ENCODE measurements at places on chromosomes 2 and 18.

DNA sequence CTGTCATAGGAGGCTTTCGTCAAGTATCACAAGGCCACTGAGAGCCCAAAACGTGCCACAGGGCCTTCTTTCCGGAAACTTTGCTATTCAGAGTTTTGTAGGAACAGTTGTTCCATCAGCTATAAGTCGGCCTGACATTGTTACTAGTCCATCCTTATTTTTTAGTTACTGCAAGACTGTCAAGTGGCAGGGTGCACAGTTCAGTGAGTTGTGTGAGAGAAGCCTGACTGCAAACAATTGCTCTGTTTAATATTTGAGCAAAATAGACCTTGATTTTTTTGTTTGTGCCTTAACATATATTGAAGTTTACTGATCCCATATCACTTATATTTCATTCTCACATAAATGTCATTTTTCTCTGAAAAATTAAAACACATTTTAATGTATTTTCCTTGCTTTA, 110.1 kb downstream of the GALNT1 start:
- DNase-seq, result no peak

DNA sequence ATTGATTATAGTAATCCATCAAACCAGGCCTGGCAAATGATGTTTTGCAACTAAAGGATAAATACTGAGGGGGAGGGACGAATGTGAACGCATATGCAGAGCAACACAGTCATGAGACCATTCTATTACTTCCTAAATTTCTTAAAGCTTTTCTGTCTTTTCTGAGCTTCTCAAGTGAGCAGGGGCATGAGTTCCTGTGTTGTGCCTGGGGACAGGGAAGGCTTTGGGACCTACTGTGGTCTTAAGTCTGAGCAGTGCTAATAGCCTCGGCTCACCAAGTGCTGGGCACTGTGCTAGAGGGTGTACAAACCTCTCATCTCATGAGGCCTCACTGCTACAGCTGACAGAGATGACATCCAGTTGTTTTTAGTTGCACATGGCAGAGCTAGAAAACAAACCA, 182.4 kb downstream of the NEDD4L start:
- DNase-seq, result no peak

GRCh38 chr2:37569986-37570679, 101.3 kb downstream of the CDC42EP3 start:
- no peak for DNase-seq

DNA sequence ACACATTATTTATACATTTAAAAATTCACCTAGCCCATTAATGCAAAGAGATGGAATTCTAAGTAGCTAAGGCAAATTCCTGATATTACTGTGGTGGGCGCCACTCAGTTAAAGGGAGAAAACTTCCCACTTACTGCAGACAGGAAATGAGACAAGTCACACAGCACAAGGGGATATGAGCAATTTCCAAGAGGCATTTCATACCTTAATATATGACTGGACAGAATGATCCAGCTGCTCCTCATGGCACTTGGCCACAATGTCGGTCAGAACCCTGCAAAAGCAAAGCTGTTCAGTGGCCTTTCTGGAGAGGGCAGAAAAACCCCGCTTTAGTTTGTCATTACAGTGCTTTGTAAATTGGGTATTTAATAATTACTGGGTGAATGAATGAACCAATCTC, 121.4 kb upstream of the CCDC195 start:
- no peak for DNase-seq

GRCh38 chr2:205403244-205403825, 279.0 kb upstream of the NRP2 start:
- no peak for DNase-seq

DNA sequence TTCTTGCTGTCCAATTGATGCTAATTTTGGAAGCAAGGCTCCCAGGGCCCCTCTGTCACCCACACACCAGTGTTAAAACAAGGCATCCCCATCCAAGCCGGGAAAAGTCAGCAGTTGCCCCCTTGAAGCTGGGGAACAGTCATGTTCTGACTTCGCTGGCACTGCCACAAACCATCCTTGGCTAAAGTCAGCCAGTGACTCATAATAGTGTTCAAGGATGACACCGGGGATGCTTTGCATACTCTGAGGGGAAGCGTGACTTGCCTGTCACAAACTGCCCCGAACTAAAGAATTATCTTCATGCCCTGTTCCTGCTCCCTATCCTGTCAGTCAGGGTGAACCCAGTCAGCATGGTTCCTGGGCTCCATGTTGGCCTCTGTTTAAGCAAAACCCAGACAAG, 37.0 kb downstream of the TGFA start:
- no peak for DNase-seq

DNA sequence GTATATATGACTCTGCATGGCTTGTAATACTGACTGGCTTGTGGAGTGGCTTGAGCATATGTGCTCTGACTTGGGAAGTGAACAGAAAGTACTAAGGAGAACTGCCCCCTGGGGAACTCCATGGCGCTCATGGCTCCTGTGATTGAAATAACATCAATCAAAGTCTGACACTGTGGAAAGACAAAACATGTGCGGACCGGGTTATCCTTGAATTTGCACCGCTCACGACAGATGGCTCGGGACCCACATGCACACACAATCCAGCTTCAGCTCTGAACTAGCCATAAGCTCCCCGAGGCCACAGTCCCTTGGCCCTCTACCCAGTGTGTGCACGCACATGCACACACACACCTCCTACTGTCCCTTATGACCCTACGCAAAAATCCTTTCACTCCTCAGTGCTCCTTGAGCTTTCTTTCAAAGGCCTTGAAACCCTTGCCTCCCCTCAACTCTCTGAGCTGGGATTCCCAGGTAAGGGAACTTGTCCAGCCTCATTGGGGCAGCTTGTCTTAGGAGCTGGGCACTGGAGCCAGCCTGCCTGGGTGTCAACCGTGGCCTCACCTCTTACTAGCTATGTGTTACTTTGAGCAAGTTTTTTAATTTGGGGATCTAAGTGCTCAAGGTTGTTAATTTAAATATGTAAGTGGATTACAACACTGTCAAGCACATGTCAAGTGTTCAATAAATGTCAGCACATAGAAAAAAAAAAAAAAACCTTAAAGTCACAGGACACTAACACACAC, 43.6 kb downstream of the MRPS5 start:
- no peak for DNase-seq

- no peak for DNase-seq
Observed at GRCh38 chr18:27213123-27213717, 28.1 kb upstream of the CHST9 start.

GRCh38 chr18:76450452-76451395, 44.3 kb downstream of the ZNF516 start:
- no peak for DNase-seq

DNA sequence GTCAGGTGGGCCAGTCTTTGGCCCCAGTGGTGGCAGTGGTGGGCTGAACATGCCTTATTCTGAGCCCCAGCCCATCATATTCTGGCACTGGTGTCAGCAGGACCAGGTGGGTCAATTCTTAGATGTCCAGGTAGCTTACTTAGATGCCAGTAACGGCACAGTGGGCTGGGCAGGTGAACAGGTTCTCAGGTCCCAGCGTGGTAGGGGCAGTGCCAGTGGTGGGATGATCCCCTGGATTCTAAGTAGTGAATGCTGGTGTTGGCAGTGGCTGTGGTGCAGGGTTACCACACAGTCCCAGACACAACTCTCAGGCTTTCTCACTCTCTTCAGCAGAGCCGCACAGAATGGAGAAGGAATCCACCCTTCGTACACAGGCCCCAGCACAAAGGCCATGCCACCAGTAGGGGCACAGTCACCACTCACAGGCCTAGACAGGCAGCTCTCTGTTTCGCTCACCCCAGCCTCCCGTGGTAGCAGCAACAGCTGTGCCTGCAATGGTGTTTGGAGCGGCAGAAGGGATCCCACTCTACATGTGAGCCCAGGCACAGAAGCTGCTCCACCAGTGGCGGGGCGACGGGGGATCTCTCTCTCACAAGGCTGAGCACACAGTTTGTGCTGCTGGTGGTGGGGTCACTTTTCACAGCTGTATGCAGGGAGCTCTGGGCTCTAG, 97.3 kb downstream of the ANKRD12 start:
- no peak for DNase-seq

DNA sequence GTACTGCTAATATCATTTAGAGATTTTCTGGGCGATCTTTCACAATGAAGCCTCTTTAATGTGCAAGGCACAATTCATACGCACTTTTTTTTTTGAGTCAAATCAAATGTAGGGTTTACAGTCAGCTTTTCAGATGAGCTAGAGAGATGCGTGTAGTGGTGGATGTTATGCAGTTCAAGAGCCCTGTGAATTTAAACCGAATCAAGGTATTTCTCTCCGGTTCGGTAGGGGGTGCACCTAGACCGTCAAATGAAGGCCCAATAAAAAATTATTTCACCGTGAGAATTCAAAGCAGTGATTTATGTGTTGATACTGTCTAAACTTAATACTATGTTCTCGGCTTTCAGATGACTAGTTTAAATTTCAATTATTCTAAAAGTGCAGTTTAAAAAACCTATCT, 1.1 kb downstream of the PTH2R start:
- DNase-seq, result no peak

DNA sequence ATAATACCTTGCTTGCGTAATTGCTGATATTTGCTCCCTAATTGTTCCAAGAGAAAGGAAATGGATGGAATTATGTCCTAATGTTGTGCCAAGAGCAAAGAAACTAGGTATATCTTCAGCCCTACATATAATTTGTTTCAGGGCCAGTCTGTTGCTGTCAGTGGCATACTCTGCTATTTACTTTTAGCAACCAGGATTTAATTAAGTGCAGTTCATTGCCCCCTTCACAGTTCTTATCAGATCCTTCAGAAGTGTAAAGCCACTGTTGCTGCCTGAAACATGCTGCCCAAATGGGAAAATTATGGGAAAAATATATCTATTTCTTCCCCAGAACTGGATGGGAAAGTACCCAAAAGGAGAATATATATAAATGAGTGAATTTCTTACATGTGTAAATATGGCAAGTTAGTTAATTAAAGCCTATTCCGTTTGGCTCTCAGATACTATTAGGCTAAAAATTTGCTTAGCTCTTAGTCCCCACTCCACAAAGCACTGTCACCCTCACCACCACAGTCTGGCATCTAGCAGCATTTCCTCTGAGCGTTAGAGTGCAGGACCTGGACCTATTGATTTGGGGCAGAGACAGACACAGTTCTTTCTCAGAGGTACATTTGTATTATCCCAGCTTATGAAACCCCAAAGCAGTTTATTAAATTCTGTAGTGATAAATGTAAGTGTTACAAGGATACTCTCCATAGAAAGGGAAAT, 72.8 kb upstream of the DTNA start:
- DNase-seq, result no peak

DNA sequence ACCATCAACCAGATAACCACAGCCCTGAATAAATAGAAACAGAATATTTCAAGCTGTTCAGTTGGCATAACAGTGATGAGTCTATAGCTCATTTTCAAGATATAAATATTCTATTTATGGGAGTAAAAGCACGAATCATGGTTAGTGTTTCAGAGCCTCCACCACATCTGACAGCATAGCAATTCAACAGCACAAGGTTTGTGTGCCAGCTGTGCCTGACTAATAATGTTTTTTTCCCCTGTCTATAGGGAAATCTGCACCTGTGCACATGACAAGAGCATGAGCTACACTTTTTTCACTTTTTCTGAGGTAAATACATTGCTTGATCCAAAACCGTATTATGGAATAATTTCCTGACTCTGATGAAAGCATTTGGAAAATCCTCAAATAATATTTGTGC, 251.3 kb downstream of the RPIA start:
- DNase-seq, result no peak

DNA sequence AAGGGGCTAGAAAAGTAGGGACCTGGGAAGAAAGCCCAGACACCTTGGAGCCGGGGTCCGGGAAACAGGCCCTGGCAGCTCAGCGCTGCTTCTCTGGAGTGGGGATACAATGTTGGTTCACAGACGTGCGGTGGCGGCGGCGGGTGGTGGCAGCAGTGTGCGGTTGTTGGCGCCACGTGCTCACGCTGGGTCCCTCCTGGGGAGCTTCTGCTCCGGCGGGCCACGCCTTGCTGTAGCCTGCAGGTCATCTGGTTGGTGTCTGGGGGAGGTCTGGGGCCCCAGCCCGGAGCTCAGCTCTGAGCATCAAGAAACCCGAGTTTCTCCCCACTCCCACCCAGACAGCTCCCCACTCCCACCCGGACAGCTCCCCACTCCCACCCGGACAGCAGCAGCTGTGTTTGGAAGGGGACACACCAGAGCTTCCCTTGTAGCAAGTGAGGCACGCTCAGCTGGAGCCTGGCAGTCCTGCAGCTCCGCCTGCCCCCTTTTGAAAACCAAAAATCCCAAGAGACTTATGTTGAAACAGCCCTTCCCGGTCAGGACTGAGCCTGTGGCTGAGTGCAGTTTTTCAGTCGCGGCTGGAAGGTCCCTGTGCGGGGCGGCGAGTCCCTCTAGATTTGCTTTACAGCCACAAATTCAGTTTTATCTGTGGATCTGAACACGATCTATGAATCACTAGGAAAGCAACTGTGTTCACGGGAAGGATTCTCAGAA, 46.9 kb downstream of the NFATC1 start:
- DNase-seq, result no peak

GRCh38 chr2:43542285-43542933, 53.4 kb downstream of the THADA start:
- DNase-seq, result no peak
